Stimulated activated CD8-positive, alpha-beta memory T cell treated with anti-CD3 and anti-CD28 coated beads, Interleukin-15, amount 100 ng/mL, for 1 hour (primary cell): ENCODE measurements at places on chromosomes 16 and 17.

- DNase-seq = no peak
Measured at GRCh38 chr17:72466199-72466598, 345.4 kb downstream of the SOX9 start.

DNA sequence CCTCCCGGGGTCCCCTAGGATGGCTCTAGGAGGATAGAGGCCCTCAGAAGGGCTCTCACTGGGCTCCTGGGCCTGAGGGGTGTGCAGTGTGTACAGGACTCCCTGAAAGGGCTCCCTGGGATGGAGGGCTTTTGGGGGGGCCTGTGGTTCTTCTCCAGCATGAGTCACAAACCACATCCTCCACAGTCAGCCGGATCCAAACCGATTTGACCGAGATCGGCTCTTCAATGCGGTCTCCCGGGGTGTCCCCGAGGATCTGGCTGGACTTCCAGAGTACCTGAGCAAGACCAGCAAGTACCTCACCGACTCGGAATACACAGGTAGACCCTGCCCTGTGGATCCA, 4.5 kb downstream of the TRPV2 start:
- DNase-seq = peak; percentile 29

DNA sequence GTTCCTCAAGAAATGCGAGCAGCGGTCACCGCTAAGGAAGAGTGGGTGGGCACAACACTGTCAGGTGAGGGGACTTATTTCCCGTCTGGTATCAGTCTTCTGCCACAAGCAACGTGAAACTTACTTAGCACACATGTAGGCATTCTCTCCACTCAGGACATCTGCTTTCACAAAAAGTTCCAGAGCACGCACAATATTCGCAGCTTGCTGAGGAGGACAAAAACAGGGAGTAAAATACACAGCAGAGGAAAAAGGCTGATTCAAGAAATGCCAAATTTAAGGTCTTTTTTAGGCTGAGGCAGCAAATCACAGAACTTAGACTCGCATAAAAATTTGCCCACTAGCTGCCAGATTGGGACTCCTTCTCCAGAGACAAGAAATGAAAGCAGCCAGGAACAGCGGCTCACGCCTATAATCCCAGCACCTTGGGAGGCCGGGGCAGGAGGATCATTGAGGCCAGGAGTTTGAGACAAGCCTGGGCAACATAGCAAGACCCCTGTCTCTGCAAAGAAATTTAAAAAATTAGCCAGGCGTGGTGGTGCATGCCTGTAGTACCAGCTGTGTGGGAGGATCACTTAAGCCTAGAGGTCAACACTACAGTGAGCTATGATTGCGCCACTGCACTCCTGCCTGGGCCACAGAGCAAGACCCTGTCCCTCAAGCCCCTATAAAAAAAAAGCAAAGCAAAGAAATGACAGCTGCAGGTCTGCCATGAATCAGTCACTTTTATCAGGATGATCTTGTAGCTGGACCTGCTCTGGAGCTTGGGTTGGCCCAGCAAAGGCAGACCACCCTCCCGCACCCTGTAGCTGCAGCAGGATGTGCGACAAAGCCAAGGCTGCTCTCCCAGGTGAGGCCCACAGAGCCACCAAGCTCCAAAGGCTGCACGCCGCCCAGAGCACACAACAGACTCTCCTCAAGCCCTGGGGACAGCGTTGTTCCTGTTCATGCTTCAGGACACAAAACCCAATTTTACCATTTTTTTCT, 20.5 kb downstream of the USP36 start:
- DNase-seq = no peak

- DNase-seq = no peak
Measured at GRCh38 chr16:79845033-79845733, 244.6 kb upstream of the MAF start.

DNA sequence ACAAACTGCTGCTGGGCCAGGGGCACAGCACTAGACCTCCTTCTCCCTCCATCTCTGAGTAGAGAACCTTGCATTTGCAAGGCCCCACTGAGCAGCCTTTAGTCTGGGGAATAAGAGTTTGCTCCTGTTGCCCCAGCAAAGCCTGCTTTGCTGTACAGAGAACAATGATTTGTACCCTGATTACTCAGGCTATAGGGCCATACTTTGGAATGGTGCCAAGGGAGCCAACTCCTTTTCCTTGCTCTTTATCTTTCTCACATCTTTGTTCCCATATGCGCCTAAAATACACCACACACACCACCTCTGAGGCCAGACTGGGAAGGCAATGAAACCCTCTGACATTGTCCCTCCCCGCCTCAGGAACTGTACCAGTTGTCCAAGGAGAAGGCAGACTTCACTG, 21.2 kb downstream of the LIG3 start:
- DNase-seq = no peak

- DNase-seq = no peak
Measured at GRCh38 chr17:40349477-40349894, 15.1 kb downstream of the GJD3 start.

DNA sequence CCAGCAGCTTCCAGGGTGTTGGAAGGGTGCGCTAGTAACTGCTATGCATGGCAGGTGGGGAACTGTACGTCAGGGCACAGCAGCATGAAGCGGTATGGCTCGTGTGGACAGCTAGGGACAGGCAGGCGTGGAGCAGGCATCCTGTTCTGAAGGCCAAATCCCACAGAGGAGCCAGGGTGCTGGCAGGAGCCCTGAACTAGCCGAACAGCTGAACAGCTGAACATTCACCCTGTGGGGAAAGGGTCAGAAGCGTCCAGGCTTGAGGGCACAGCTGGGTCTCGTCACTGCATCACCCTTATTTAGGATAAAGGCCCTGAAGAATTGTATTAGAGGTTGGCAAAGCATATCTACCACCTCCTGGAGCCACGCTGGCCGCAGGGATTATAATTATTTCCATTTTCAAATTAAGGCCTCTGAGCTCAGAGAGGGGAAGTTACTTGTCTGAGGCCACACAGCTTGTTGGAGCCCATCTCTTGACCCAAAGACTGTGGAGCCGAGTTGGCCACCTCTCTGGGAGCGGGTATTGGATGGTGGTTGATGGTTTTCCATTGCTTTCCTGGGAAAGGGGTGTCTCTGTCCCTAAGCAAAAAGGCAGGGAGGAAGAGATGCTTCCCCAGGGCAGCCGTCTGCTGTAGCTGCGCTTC, 3.3 kb upstream of the STH start:
- DNase-seq = no peak

GRCh38 chr17:62895320-62896301, 70.4 kb upstream of the TANC2 start:
- DNase-seq = no peak

DNA sequence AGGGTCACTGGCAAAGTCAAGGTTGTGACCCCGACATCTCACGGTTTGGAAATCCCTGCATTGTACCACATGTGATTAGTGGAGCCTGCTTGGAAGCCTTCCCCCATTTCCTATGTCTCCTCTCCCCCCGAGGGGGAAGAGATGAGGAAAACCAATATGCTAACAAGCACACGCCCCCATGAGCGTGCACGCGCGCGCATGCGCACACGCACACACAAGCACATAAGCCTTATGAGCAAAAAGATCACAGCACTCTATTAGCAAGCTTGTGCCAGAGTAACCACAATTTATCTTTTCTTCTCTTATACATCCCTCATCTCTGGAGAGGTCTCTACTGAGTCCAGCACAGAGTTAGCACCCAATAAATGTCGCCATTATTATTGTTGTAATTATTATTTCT, 31.8 kb upstream of the MMP2 start:
- no peak for DNase-seq

- DNase-seq = no peak
Measured at GRCh38 chr17:48546924-48547807, 2.3 kb upstream of the HOXB2 start.

GRCh38 chr16:70796301-70796700, 4.7 kb downstream of the VAC14 start:
- DNase-seq = no peak

DNA sequence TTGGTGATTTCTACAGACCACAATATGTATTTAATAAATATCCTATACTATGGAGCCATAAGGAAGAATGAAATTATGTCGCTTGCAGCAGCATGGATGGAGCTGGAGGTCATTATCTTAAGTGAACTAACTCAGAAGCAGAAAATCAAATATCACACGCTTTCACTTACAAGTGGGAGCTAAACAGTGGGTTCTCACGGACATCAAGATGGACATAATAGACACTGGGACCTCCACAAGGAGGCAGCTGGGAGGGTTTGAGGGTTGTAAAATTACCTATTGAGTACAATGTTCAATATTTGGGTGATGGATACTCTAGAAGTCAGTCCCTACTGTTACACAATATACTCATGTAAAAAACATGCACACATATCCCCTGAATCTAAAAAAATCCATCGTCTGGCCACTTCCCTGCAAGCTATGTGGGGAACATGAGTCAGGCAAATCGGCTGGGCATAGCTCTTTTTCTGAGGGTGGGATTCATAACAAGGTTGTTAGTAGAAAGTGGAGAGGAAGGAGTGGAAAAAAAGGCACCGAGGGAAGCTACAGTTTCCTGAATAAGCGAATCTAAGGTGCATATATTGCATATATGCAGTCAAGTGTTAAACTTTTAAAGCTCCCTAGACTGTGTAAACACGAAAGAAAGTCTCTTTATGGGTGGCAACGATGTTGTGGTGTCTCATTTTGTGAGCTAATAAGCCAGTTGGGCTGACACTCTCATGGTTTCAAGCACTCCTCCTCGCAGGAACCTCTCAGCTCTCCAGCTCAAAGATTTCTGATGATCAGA, 135.2 kb upstream of the CPHXL start:
- DNase-seq = no peak
